ENCODE measurements at places on chromosomes 6 and 20. TPM values are rescaled to one million over a fixed set of nuclear protein-coding genes. Genes with fewer than 3 reads are reported as not detected.

The FGD2 gene
- 0.06 TPM for total RNA-seq

The CLPSL2 gene
- not detected for total RNA-seq

The GNAS-AS1 gene
- total RNA-seq, result 5.8 TPM

The LTB gene
- 0.15 TPM for total RNA-seq

The RIOK1 gene
- total RNA-seq, result 21.5 TPM

The TASP1 gene
- 9.6 TPM for total RNA-seq

The MARCKS gene
- total RNA-seq, result 133 TPM

The PHACTR3 gene
- 0.22 TPM for total RNA-seq

The TRERF1 gene
- total RNA-seq, result 8.3 TPM

The FITM2 gene
- total RNA-seq, result 1.9 TPM

The ZBTB22 gene
- 5.7 TPM for total RNA-seq

The C20orf202 gene
- not detected for total RNA-seq

The PAQR8 gene
- total RNA-seq, result 16.9 TPM

The PTCHD4 gene
- total RNA-seq, result 7.8 TPM

The PNPLA1 gene
- total RNA-seq, result not detected

The RHAG gene
- total RNA-seq, result not detected

The FOXQ1 gene
- total RNA-seq, result not detected

The COL20A1 gene
- total RNA-seq, result 0.37 TPM

The TMEM200A gene
- 12.8 TPM for total RNA-seq

The FOXF2 gene
- total RNA-seq, result not detected

The FAM83C gene
- not detected for total RNA-seq

The HSPA1B gene
- total RNA-seq, result 65.1 TPM

The SDC4 gene
- total RNA-seq, result 19.3 TPM

The RAB32 gene
- total RNA-seq, result 6.6 TPM

The XKR7 gene
- total RNA-seq, result 0.07 TPM

The ARG1 gene
- not detected for total RNA-seq

The PACRG gene
- total RNA-seq, result 0.30 TPM

The COQ3 gene
- 7.8 TPM for total RNA-seq

The BPIFB4 gene
- total RNA-seq, result not detected

The C6orf52 gene
- total RNA-seq, result 2.9 TPM

The CHRNA4 gene
- not detected for total RNA-seq

The CDC40 gene
- total RNA-seq, result 24.9 TPM

The TRDN gene
- total RNA-seq, result not detected

The TMEM170B gene
- 19.7 TPM for total RNA-seq

The SLC22A23 gene
- 3.3 TPM for total RNA-seq

The KCNK16 gene
- total RNA-seq, result not detected

The NFATC2 gene
- total RNA-seq, result 0.19 TPM

The TCP11 gene
- total RNA-seq, result 0.25 TPM

The SLCO4A1 gene
- total RNA-seq, result 0.88 TPM

The SEL1L2 gene
- total RNA-seq, result 2.5 TPM

The COL19A1 gene
- total RNA-seq, result not detected

The HLA-DOB gene
- total RNA-seq, result 2.6 TPM
